CD4-positive, alpha-beta T cell treated with Interleukin-4 for 4 hours (primary cell): ENCODE measurements at places on chromosomes 3 and 15.

GRCh38 chr3:151350656-151351055 lies 21.3 kb upstream of the P2RY13 start:
- DNase-seq, result no peak

GRCh38 chr3:114519415-114519814 lies 225.6 kb downstream of the TIGIT start:
- no peak for DNase-seq

DNA sequence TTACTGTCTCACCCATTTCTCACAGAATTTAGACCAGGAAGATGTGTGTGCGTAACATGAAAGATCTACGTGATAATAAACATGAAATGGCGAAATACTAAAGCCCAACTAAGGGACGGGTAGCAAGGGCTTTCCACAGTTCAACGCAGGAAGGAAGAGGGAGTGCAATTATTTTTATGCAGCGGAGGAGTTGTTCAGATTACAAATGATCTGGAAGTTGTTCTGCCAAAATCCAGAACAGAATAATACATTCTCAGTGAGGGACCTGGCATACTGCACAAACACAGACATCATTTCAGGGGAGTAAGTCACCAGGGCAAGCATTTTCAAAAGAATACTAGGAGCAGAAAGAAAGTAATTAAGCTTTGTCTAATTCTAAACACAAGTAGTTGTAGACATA lies 133.6 kb upstream of the RAP2B start:
- DNase-seq, result no peak

DNA sequence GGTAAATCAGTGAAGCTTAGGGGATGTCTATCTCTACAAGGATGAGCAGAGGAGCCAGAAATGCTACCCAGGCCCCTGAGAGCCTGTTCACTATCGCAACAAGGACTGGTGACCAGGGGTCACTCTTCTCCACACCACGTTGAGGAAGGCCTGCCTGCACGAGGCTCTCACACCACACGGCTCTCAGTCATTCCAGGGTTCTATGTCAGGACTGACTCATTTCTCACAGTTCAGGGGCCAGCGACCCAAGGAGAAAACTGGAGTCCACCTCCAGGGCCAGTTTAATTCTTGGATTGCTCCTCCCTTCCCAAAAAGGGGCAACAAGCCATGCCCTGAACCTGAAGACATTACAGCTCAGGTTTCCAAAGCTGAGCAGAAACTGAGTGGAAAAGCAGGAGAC lies 33.9 kb downstream of the ANP32A start:
- DNase-seq, result no peak

DNA sequence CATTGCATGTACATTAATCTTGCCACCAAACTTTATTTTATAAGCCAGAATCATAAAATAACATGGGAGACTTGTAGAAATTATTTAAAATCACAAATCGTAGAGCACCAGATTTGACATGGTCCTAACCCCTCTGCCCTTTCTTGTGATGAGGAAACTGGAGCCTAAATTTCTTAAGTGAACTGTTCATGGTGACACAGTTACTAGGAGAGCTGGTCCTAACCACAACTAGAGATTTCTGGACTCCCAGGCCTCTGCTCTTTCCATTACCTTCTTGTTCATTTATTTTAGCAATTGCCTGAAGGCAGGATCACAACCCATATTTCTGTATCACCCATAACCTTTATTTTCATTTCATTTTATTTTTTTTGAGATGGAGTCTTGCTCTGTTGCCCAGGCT lies 352.5 kb downstream of the LPP start:
- no peak for DNase-seq

DNA sequence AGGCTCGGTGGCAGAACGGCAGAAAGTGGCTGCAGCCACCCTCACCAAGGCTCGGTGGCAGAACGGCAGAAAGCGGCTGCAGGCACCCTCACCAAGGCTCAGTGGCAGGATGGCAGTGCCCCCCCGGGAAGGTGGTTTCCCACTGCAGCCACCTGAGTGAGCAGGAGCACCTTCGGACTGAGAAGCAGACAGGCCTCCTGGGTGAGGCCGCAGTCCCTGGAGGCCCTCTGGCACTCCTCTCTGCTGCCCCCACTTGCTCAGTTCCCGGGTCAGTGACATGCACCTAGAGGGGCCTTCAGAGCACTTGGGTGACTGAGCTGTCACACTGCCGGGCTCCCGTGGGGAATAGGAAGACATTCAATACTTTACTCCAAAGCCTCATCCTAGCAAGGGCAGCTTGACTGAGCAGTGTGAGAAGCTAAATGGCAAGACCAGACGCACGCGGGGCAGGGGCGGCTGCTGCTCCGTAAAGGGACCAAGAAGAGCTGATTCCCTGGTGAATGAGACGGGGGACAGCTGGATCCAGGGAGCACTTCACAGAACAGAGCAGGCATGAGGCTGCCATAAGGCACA lies 62.7 kb downstream of the PCSK6 start:
- DNase-seq, result no peak

GRCh38 chr3:131393868-131394267 lies 12.3 kb downstream of the NUDT16 start:
- no peak for DNase-seq

- DNase-seq, result no peak
Observed at GRCh38 chr3:66338927-66339326, 118.1 kb downstream of the SLC25A26 start.

- DNase-seq, result no peak
Observed at GRCh38 chr15:55457401-55458022, 49.2 kb downstream of the PIERCE2 start.

DNA sequence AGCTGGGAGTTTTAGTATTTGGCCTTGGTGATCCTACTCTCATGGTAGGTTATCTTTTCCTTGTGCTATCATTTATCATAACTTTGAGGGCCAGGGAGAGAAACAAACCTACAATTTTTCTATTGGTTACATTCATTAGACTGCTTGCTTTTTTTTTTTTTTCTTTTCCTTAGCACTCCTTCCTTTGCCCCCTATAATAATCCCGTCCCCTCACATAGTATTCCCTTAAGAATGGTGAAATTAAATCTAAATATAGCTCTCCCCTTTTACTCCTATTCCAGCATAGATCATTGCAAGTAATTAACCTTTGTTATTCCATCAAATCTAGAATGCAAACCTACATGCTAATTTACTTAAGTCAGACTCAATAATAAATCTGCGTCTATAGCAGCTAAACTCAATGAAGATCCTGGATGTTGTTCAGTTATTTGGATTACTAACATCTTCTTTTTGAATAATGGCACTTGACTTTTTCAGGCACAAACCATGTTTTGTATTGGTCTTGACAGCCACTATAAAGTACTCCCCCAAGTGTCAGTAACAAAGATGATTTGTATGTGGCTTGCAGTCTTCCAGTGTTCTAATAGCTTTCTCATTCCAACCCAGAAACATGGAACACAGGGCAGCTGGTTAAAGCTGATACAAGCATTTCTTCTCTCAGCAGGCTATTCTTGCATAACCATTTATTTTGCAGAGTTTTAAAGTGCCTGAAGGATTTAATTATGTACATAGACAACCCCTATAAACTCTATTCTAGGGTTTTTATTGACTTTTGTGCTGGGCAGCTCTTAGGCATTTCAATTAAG lies 420.6 kb downstream of the MECOM start:
- no peak for DNase-seq

DNA sequence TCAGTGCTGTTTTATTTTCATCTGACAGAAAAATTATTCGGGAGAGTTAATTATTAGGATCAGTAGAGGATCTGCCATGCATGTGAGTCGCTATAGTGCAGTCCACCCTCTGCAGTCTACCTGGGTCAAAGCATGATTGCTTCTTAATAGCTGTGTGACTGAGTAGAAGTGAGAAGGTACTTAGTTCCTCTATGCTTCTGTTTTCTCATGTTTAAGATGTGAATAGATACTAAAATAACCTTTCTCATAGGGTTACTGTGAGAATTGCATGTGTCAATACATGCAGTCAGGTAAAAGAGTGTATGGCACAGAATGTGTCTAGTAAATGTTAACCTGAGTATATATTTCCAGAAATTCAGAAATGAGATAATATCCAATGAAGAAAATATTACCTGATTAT lies 435.7 kb downstream of the NAALADL2 start:
- no peak for DNase-seq

GRCh38 chr3:139652561-139652960 lies 25.2 kb downstream of the NMNAT3 start:
- DNase-seq, result no peak

DNA sequence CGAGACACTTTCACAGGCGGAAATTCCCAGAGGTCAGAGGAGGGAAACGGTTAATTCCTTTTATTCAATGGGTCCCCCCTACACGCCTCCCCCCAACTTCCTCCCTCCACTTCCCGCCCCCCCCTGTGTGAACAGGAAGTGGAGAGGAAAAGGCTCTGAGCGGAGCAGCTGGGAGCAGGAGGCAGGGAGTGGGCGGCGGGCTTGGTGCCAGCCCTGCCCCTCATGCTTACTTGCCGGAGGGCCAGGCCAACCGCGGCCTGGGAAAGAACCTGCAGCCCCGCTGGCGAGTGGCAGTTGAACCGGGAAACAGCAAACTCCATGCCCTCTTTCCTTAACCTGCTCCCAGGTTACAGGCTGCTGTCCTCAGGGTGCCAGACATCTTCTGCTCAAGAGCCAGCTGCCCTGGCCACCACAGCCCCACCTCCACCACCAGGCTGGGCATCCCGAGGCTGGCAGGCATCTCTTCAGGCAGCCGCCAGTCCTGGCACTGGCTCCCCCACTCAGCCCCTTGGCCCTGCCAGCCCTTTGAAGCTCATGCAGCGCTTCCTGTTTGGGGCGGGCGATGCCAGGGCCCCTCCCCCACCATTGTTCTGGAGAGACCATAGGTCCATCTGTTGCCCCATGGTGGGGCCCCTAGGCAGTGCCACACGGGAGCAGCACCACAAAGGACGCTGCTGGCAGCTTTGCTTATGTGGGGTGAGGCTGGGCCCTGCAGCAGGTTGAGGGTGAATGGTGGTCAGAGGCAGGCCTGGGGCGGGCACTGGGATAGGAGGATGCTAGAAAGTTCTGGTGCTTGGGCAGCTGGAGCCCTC lies 12.9 kb downstream of the VPS18 start:
- peak; percentile 48 for DNase-seq

DNA sequence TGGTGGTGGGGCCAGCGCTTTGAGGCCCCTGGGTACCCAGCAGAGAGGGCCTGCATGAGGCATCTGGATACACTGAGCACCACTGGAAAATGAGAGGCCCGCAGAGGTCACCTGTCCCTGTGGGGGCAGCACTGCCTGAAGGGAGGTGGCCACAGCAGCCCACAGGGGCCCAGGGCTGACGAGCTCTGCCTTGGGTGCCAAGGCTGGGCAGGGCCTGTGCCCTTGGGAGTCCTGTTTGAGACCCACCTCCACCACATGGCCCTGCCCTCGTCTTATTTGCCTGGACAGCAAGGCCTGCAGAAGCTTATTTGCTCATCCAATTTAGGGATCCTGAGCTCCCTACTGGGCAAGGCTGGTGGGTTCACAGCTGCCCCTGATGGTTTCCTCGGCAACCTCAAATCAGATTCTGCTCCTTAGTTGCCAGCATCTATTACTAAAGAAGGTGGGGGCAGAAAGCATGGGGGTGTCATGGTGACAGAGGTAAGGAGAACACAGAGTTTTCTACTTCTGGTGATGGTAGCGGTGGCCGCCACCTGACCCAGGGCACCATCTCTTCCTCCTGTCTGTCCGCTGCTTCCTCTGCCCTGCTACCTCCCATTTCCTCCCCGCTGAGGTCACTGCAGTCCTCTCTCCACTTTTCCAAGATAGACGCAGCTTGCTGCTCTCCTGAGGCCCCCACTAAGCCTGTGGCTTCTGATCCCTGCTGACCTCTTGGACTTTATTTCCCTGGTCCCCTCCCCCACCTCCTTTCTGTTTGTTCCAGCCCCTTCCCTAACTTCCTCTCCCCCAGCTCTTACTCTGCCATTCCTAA lies 62.9 kb downstream of the HMCES start:
- DNase-seq, result no peak

DNA sequence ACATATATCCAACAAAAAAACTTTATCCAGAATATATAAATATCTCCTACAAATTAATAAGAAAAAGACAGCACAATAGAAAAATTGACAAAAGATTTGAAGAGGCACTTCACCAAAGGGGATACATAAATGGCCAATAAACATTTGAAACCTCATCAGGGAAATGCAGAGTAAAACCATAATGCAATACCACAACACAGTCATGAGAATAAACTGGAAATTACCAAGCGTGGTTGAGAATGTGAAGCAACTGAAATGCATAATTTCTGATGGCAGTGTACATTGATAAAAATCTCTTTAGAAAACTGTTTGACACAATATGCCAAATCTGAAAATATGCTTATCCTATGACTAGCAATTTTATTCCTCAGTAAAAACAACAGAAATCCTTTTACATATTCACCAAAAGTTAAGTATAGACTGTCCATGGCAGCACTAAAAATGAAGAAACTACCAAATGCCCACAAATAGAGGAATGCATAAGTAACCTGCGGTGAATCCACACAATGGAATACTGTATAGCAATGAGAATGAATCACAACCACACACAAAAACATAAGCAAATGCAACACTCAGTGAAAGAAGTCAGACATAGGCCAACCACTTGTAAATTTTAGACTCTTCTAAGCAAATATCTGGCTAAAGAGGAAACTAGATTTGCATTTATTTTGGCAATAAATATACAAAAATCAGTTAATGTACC lies 7.9 kb downstream of the LYZL4 start:
- DNase-seq, result no peak

GRCh38 chr15:76871930-76872329 lies 33.2 kb downstream of the SCAPER start:
- no peak for DNase-seq
